ENCODE measurements at places on chromosomes 7 and 10. TPM values are rescaled to one million over a fixed set of nuclear protein-coding genes. Genes with fewer than 3 reads are reported as not detected.

The CYP2C19 gene
- not detected for total RNA-seq

The STEAP4 gene
- 0.11 TPM for total RNA-seq

The FAM200A gene
- total RNA-seq = 6.3 TPM

The TCAF2 gene
- 4.9 TPM for total RNA-seq

The AKR1C3 gene
- total RNA-seq = 9.8 TPM

The GIMAP8 gene
- not detected for total RNA-seq

The ADRA2A gene
- total RNA-seq = not detected

The FAM25C gene
- total RNA-seq = not detected

The NKX1-2 gene
- 0.04 TPM for total RNA-seq
